ENCODE measurements at places on chromosomes 13 and 19.

DNA sequence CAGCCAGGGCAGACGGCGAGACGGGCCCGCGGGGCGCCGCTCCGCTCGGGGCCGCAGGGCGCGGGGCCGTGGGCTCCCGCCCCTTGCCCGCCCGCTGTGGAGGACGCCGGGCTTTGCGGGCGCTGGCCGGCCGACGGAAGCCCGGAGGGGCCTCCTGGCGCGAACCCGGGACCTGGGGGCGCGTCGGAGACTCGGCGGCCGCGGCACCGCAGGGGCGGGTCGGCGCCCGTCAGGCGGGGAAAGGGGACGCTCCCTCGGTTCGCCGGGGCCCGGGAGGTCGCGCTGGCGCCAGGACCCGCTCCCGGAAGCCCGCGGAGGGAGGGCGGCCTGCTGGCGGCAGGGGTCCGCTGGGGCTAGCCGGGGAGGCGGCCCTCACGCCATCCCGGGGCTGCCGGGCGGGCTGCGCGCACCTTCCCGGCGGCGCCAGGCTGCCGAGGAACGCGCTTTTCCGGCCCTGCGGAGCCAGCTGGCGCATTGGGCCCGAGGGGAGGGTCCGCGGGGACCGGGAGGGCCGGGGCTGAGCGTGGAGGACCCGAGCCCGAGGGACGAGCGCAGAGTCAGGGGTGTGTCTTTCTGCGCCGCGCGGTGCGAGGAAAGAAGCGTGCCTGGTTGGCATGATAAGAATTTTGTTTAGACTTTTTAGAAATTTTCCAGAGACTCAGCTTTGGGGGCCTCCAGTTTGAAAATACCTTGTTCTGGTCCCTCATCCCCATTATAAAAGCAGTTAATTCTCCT, 511 bp downstream of the GARRE1 start:
- DNase-seq = peak; percentile 65

DNA sequence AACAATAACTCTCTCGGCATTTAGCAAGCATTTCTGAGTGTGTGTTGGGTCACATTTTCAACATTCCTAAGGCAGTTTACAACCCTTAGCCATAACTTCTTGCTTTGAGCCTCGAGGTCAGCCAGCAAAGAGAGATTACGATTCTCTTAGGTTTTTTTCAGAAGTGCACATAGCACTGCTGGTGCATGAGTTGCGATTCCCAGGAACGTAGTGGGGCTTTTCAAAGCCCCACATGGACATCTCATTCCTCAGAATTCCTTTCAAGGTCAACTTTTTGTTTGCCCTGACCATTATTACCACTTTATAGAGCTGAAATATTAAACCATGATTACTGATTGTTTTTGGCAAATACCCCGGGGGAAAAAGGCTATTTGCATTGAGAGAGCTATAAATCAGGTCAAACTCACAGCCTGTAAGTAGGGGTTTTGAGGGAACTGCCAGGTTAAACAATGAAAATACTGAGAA, 705.3 kb downstream of the GPC5 start:
- no peak for DNase-seq

DNA sequence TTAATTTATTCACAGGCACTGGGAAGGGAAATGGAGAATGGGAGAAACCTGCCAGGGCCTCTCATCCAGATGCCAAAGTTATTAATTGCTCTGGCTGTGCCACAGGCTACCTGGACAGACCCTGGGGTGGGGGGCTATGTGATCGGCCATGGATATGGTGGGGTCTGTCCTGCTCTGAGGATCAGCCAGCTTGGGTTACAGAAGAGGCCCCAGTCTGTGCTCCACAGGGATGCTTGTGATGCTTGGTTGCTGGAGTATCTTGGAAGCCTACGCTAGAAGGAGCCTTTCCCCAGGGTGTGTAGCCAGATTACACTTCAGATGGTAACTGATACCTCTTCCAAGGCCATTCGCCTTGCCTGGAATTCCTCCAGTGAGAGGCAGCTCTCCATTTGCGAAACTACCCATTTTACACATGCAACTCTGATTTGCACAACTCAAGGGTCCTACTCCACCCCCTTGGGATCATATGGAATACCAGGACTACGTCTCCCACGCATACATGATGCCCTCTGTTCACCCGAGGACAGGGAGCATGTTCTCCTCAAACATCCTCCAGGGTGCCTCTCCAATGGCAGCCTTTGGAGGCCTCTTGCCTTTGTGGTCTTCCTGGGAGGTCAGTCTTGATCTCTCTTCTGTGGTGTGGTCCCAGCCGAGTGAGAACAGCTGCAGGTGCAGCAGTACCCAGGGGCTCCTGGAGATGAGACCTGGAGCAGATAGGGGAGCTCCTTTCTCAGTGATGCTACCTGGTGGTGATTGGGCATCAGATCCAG, 186.6 kb upstream of the TSHZ3 start:
- no peak for DNase-seq

DNA sequence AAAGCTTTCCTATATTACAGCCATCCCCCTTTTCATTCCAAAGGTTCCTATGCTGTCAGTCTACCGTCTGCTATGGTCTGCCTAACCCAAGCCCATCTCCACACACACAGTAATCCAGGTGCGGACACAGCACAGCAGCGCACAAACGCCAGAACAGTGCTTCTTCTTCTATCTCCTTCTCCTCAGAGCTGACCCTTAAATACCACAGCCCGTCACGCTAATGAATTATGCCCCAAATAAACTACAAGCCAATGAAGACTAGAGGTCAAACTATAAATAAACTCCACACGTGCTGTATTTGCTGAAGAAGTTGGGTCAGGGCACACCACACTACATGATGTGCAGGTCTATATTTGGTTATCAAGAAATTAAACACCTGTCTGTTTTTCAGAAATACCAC, 71.8 kb downstream of the TBC1D4 start:
- DNase-seq = no peak

GRCh38 chr13:111897178-111897845, 169.6 kb upstream of the SOX1 start:
- no peak for DNase-seq

DNA sequence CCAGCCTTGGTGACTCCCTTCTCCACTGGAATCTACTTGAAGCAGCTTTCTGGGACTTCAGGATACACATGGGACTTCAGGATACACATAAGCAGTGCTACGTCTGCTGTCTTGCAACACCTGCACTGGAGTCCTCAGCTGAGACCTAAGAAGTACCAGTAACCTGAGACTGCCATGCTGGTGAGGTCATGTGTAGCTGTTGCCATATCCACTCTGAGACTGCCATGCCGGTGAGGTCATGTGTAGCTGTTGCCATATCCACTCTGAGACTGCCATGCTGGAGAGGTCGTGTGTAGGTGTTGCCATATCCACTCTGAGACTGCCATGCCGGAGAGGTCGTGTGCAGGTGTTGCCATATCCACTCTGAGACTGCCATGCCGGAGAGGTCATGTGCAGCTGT, 937.9 kb downstream of the EFNB2 start:
- no peak for DNase-seq

DNA sequence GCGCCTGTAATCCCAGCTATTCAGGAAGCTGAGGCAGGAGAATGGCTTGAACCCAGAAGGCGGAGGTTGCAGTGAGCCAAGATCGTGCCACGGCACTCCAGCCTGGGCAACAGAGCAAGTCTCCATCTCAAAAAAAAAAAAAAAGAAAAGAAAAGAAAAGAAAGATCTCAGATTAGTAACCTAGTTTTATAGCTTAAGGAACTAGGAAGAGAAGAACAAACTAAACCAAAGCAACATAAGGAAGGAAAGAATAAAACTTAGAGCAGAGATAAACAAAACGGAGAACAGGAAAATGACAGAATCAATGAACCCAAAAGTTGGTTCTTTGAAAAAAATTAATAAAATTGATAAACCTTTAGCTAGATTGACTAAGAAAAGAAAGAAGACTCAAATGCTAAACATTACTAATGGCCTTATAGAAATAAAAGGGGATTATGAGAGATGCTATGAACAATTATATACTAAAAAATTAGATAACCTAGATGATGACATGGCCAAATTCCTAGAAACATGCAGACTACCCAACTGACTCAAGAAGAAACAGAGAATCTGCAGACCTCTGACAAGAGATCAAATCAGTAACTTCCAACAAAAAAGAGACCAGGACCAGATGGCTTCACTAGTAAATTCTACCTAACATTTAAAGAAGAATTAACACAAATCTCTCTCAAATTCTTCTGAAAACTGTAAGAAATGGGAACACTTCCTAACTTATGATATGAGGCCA, 68.2 kb downstream of the CDADC1 start:
- DNase-seq = no peak

- no peak for DNase-seq
Observed at GRCh38 chr19:33208371-33208895, 14.3 kb downstream of the LRP3 start.

- DNase-seq = no peak
Observed at GRCh38 chr13:46526740-46527139, 26.2 kb upstream of the LRCH1 start.

DNA sequence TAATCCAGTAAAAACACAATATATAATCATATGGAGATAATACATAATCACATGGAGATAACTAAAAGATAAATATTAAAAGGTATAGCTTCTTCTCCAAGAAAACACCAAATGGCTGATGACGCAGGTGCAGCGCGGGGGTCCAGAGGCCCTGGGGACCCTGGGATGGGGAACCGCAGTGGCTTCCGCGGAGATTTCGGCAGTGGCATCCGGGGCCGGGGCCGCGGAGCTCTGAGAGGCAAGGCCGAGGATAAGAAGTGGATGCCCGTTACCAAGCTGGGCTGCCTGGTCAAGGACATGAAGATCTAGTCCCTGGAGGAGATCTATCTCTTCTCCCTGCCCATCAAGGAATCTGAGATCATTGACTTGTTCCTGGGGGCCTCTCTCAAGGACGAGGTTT, 10.5 kb downstream of the ZNF44 start:
- DNase-seq = no peak

DNA sequence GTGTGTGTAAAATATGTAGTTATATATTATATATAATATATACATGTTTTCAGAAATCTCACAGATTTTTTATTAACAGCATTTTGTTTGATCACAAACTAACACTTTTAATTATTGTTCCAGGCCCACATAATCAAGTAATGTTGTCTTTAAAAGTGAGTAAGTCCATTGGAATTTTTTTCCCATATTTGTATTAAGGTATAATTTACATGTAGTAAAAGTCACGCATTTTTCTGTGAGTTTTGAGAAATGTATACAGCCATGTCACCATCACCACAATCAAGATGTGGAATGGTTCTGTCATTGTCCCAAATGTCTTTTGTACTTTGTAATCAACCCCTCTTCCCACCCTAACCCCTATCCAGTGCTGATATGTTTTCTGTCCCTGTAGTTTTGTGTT, 120.0 kb upstream of the RFC3 start:
- DNase-seq = no peak

GRCh38 chr19:47107202-47107952, 6.2 kb downstream of the ZC3H4 start:
- peak; percentile 63 for DNase-seq

- DNase-seq = no peak
Observed at GRCh38 chr13:46367617-46368327, 19.3 kb downstream of the RUBCNL start.

All from activated CD4-positive, alpha-beta T cell treated with anti-CD3 and anti-CD28 coated beads for 36 hours (primary cell).